Gastrocnemius medialis (tissue), 4 donors: ENCODE measurements at places on chromosomes 2 and 18. TPM values are rescaled to one million over a fixed set of nuclear protein-coding genes. Genes with fewer than 3 reads are reported as not detected.

DNA sequence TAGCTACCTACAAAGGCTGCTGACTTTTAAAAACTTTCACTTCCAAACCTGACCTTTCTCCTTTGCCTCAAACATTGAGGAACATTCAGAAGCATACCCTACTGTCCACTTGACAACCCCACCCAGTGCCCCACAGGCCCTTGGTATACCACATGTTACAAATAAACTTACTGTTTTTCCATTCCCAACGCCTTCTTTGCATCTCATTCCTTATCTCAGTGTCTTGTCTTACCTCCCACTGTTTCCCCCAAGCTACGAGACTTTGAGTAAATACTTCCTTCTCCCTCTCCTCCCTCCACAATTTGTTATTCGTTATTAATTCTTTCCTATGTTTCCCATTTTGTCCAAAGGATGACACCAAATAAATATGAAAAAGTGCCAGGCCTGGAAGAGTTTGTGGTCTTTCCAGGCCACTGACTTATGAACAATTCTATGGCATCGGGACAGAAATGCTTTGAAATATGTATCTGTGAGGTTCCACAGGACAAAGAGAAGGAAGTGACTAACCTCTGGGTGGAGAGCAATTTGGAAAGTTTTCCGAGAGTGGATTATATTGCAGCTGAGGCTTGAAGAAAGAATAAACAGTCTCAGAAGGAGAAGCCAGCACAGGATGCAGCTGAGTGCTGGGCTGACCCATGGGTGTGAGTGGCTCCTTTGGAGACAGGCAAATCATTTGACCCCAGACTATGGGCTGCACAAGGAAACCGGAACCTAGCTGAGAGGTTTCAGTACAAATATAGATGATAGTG lies 409.0 kb downstream of the LPIN1 start:
- no peak overlapping the region for H3K4me3 ChIP-seq
- no peaks in the 10 kb centered on the region for H3K27me3 ChIP-seq
- peak overlapping the region; percentile 8 for H3K27ac ChIP-seq
- DNase-seq = peak; percentile 34
- H3K4me1 ChIP-seq = no peaks in the 10 kb centered on the region

DNA sequence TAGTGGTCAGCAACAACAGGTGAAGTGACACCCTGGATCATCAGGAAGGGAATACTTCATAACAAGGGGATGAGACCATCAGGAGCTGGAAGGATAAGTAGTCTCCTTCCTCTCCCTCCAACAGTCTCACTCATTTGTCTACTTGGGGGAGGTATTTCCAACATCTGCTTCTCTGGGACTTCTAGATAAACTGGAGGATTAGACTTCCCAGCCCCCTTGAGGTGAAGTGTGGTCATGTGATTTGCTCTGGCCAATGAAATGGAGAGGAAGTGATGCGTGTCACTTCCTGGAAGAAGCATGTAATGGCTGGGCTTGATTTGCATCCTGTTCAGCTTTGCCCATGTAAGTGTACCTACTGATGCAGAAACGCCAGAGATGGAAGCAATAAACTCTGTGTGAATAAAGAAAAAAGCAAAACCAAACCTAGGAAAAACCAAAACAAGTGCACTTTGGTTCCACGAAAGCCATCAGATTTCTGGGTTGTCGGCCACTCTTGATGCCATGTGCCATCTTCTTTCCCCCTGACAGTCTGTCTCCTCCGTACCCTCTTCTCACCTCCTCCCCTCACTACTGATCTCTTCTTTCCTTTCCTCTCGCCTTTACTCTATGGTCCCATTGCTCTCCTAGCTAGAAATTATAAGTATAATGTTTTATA lies 76.1 kb upstream of the DNMT3A start:
- no peak overlapping the region for H3K4me3 ChIP-seq
- H3K4me1 ChIP-seq = no peaks in the 10 kb centered on the region
- no peak for DNase-seq
- H3K27ac ChIP-seq = no peak overlapping the region
- no peaks in the 10 kb centered on the region for H3K36me3 ChIP-seq

DNA sequence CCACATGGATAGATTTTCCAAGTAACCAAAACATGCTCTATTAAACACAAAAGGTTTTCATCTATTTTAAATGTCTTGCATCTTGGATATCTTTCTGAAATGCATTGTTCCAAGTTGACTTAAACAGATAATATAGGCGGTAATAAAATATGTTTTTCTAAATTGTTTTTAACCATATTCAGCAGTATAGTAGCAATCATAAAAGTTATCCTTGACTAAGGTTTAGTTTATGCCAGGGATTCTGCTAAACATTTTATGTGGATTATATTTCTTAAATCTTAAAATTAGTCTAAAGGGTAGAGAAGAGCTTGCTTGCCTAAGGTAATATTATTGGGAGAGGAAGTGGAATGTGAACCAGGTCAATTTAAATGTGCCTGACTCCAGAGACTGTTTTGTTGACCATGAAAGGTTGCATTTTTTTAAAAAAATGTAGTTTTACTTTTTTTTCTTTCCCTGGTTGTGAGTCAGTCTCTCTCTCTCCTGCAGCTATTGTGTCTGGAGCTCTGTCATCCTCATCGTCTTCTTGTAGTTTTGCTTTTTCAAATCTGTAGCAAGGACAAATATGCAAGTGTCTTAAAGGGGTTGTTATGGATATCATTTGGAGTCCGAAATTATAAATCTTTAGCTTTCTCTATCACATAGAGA lies 309.1 kb upstream of the COL3A1 start:
- H3K36me3 ChIP-seq = no peaks in the 10 kb centered on the region
- no peak overlapping the region for H3K4me3 ChIP-seq
- no peak for DNase-seq
- H3K27ac ChIP-seq = no peak overlapping the region
- no peaks in the 10 kb centered on the region for H3K4me1 ChIP-seq

- peak overlapping the region; percentile 77 for H3K4me3 ChIP-seq
- H3K27ac ChIP-seq = peak overlapping the region; percentile 88
- no peak for DNase-seq
- H3K36me3 ChIP-seq = no peaks in the 10 kb centered on the region
These were observed 4.1 kb downstream of the FIGN start for GRCh38 chr2:163731735-163732134.

DNA sequence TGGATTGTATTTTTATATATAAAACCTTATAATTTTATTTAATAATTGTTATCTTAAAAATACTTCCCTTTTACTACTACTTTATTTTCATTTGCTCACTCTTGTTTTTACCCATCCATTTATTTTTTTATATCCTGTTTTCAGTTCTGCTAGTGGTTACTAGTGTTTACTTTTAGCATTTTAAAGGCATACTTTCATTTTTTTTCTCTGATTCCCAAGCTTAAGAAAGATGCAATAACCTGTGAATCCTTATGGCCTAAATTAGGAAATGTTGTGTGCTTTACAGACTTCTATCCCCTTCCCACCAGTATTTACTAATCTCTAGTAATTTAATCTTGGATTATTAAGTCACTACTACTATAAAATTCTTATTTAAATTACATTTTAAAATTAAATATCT lies 140.0 kb downstream of the SMAD7 start:
- H3K4me3 ChIP-seq = no peak overlapping the region
- H3K27ac ChIP-seq = no peak overlapping the region
- no peaks in the 10 kb centered on the region for H3K36me3 ChIP-seq
- H3K4me1 ChIP-seq = peaks cover 15% of the 10 kb centered on the region
- no peaks in the 10 kb centered on the region for H3K27me3 ChIP-seq
- no peak for DNase-seq

GRCh38 chr2:218366621-218367414 lies 10.2 kb downstream of the CATIP start:
- no peaks in the 10 kb centered on the region for H3K4me1 ChIP-seq
- no peaks in the 10 kb centered on the region for H3K27me3 ChIP-seq
- peak overlapping the region; percentile 76 for H3K27ac ChIP-seq

- peaks cover 2% of the 10 kb centered on the region for H3K27me3 ChIP-seq
- DNase-seq = no peak
- peaks cover 24% of the 10 kb centered on the region for H3K4me1 ChIP-seq
- peak overlapping the region; percentile 73 for H3K27ac ChIP-seq
- H3K4me3 ChIP-seq = no peak overlapping the region
These were observed 90.5 kb upstream of the FHL2 start for GRCh38 chr2:105489168-105489878.

GRCh38 chr2:231174211-231174651 lies 24.2 kb upstream of the ARMC9 start:
- DNase-seq = no peak
- peaks cover 2% of the 10 kb centered on the region for H3K36me3 ChIP-seq
- no peaks in the 10 kb centered on the region for H3K27me3 ChIP-seq
- H3K27ac ChIP-seq = no peak overlapping the region

GRCh38 chr18:363301-364085 lies 95.6 kb upstream of the THOC1 start:
- no peak overlapping the region for H3K27ac ChIP-seq
- H3K27me3 ChIP-seq = no peaks in the 10 kb centered on the region
- no peaks in the 10 kb centered on the region for H3K4me1 ChIP-seq
- no peaks in the 10 kb centered on the region for H3K36me3 ChIP-seq
- DNase-seq = no peak

- no peak overlapping the region for H3K4me3 ChIP-seq
- no peak for DNase-seq
- H3K36me3 ChIP-seq = no peaks in the 10 kb centered on the region
- H3K27ac ChIP-seq = no peak overlapping the region
- no peaks in the 10 kb centered on the region for H3K4me1 ChIP-seq
These were observed 8.6 kb upstream of the SULT1C4 start for GRCh38 chr2:108369153-108369552.

DNA sequence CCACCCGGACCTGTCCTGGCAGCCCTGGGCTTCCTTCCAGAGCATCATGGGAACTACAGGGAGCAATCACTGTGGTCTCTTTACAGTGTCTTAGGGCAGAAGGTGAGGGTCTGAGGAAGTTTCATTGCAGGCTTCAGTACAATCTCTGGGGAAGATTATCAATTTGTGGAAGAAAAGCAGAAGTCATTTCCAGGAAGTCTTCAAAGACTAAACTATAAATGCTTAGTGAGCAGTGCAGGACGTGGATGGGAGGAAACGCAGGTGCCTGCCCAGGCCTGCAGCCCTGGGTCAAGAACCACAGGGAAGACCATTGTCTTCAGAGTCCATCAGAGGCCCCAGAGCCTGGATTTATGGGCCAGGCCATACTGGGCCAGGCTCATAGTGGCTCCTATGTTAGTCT lies 54.3 kb downstream of the INO80C start:
- DNase-seq = no peak
- no peak overlapping the region for H3K4me3 ChIP-seq
- no peaks in the 10 kb centered on the region for H3K27me3 ChIP-seq
- H3K27ac ChIP-seq = no peak overlapping the region
- H3K4me1 ChIP-seq = no peaks in the 10 kb centered on the region

DNA sequence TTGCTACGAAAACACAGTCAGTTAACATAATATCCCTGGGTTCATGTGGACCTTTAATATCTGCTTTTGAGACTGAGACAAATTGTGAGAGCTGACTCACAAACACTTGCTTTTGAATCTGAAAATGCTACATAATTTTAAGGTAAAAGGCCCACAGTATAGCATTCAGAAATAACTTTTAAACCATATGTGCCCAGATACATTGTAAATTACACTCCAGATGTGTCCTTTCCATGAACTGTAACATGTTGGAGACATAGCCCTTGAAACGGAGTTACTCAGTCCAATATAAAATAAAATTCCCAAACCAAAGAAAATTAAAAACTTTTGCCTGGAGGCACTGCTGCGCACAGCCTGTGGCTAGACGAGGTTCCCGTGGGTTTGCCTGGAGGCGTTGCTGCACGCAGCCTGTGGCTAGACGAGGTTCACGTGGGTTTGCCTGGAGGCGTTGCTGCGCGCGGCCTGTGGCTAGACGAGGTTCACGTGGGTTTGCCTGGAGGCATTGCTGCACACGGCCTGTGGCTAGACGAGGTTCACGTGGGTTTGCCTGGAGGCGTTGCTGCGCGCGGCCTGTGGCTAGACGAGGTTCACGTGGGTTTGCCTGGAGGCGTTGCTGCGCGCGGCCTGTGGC lies 131.9 kb upstream of the ALKAL2 start:
- DNase-seq = no peak
- H3K4me1 ChIP-seq = no peaks in the 10 kb centered on the region
- no peaks in the 10 kb centered on the region for H3K36me3 ChIP-seq
- H3K4me3 ChIP-seq = no peak overlapping the region
- no peak overlapping the region for H3K27ac ChIP-seq
- H3K27me3 ChIP-seq = no peaks in the 10 kb centered on the region

DNA sequence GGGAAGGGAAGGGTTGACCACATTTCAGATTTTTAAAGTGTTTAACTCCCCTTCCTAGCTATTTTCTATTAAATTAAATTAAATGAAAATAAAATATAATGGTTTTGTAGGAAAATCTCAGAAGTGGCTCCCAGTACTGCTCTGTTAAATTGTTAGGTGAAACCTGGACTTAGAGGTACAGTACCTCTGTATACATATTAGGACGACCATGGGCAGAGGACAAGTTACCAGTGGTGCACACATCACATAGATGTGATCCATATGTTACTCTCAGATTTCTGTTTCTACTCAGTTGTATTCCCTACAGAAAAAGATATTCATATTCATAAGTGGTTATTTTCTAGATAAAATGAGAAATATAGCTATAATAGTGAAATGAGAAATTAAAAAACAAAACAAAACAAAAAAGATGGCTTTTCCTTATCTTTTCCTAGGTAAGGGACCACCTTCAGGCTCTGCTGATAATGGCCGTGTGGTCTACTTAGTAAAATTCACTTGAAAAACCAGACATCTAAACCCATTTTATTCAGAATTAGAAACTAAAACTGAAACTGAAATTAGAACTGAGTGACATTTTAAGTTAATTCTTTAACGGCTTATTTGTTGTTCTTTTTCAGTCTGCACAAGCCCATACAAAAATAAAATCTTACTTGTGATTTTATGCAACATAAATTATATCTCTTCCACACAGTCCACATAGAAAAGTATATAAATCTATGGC lies 832.5 kb upstream of the CHAC2 start:
- H3K36me3 ChIP-seq = no peaks in the 10 kb centered on the region
- H3K27me3 ChIP-seq = no peaks in the 10 kb centered on the region

- no peaks in the 10 kb centered on the region for H3K27me3 ChIP-seq
- H3K4me3 ChIP-seq = no peak overlapping the region
- H3K36me3 ChIP-seq = no peaks in the 10 kb centered on the region
- DNase-seq = no peak
- H3K27ac ChIP-seq = no peak overlapping the region
These were observed 189.3 kb downstream of the RNF152 start for GRCh38 chr18:61703508-61703907.

GRCh38 chr18:3494245-3494526 lies 44.2 kb downstream of the TGIF1 start:
- DNase-seq = no peak
- H3K27ac ChIP-seq = no peak overlapping the region
- no peaks in the 10 kb centered on the region for H3K4me1 ChIP-seq
- no peak overlapping the region for H3K4me3 ChIP-seq
- no peaks in the 10 kb centered on the region for H3K36me3 ChIP-seq

SLC9A2 gene
- 6.2 TPM for total RNA-seq

TNFAIP6 gene
- total RNA-seq = 0.88 TPM

ORMDL1 gene
- 38.9 TPM for total RNA-seq

RGPD4 gene
- not detected for total RNA-seq

MROH2A gene
- not detected for total RNA-seq

NT5DC4 gene
- total RNA-seq = not detected

TUBB8B gene
- not detected for total RNA-seq

CPO gene
- total RNA-seq = 0.68 TPM

PROM2 gene
- total RNA-seq = 0.33 TPM

PIEZO2 gene
- 0.18 TPM for total RNA-seq
